ENCODE measurements at places on chromosomes 3 and 15.

DNA sequence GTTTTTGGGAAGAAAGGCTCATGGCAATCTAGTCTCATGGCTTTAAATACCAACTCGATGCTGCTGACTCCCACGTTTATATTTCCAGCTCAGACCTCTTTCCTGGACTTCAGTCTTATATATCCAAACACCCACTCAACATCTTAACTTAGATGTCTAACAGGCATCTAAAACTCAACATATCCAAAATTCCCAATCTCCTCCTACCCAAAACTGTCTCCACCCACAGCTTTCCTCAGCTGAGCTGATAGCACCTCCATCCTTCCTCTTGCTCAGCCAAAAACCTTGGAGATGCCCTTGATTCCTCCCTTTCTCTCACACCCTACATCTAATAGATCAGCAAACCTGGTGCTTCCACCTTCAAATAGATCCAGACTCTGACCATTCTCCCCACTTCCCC is 202.5 kb downstream of the TLE3 start:
- no peak for DNase-seq

DNA sequence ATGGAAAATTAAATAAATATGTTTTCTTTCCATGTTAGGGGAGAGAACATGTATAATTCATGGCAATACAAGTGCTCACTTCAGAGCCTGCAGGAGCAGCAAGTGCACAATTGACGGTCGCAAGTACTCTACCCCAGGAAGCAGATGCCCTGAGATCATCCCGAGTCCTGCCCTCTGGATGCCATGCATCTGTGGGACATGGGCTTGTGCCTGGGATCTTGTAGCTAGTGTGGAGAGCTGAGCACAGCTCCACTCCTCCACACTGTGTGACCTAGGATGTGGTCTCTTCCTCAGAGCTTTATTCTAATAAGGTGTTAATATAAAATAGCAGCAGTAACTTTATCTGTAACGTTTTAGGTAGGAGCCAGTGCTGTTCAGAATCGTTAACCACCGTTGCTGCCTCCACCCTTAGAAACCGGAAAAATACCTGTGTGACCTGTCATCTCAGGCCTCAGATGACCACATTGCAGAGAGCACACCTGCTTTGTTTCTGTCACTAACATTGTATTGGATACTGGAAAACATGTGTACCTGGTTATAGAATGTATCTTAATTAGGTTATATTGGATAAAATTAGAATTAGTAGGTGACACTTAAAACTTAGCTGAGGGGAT is 105.0 kb upstream of the GOLGA6L6 start:
- DNase-seq: no peak

- no peak for DNase-seq
Observed at GRCh38 chr3:52830535-52831258, at the start of gene ITIH4. ITIH4 (minus strand) TSS chr3:52830672; CDS start chr3:52830642, 30 bp downstream.

DNA sequence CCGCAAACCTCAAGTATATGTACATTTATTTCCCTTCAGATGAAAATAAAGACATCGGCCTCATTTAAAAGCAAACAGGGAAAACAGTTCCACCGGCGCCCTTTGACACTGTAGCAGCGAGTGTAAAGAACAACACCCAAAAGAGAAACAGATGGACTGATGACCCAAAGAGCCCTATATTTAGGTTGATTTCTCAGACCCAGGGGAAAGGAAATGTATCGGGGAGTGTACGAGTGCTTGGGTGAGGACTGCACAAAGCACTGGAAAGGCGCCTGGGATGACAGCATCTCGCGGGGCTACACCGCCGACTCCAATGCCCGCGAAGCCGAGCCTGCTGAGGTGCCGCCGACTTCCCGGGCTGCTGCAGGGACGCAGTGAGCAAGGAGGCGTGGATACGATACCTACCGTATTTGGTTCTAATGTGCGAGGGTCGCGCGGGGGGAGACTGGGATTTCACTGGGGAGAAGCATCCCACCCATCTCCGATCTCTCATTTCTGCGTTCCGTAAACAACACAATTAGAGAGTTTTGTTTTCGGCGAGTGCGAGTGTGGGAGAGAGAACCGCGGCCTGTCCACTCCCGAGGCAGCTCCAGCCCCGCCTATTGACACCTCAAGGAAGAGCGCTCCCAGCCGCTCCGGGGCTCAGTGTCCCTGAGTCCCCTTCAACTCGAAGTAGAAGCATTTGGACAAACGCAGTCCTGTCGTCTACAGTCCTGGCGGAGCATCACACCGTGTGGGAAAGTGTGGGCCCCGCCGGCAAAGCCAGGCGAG is 2.0 kb downstream of the MECOM start:
- no peak for DNase-seq

DNA sequence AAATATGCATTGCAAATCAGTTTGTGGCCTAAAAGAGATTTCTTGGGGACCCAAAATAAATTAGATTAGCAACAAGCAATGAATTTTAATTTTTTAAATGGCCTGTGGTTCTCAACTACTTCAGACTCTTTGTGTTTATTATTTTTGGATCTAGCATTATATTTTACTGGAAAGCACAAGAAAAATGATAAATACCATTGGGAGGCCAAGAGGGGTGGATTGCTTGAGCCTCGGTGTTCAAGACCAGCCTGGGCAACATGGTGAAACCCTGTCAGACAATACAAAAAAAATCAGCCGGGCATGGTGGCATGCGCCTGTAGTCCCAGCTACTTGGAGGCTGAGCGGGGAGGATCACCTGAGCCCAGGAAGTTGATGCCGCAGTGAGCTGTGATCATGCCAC is 13.6 kb downstream of the LACTB start:
- DNase-seq: no peak

- DNase-seq: no peak
Observed at GRCh38 chr15:52101542-52102323, 10.8 kb downstream of the BCL2L10 start.

DNA sequence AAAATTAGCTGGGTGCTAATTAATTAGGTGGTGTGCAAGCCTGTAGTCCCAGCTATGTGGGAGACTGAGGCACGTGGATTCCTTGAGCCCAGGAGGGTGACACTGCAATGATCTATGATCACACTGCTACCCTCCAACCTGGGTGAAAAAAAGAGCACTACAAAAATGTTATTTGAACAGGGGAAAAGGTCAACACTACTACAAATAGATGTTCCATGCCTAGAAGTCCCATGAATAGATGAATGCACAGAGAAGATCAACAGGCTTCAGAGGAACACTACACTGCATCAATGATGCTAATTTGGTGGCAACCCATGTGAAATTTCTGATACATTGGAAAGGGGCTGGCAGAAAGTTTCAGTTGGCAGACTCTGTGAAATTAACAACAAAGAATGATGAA is 105.4 kb upstream of the FHIT start:
- no peak for DNase-seq

- DNase-seq: peak; percentile 72
Observed at GRCh38 chr3:131402391-131403039, 20.9 kb downstream of the NUDT16 start.

- DNase-seq: no peak
Observed at GRCh38 chr15:88617031-88617722, 4.0 kb upstream of the AEN start.

GRCh38 chr3:40243056-40243455 is 66.5 kb upstream of the EIF1B start:
- no peak for DNase-seq

DNA sequence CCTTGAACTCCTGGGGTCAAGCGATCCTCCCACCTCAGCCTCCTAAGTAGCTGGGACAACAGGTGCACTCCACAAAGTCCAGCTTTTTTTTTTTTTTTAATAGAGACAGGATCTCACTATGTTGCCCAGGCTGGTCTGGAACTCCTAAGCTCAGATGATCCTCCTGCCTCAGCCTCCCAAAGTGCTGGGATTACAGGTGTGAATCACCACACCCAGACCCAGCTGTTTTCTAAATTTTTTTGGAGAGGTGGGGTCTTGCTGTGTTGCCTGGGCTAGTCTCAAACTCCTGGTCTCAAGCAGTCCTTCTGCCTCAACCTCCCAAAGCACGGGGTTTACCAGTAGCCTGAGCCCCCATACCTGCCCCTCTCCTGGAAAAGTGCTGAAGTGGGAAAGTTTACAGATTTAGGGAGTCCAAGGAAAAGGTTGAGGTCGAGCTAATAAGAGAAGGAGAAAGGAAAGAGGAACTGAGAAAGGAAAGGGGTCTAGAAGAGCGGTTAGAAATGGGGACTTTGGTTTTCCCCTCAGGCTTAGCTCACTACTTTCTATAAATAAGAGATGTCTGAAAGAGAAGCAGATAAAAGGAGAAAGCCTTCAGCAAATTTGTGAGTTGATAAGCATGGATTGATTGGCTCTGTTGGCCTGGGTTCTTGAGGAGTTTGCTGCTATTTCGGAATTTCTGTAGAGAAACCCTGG is 23.6 kb downstream of the UBE2E1 start:
- DNase-seq: no peak

DNA sequence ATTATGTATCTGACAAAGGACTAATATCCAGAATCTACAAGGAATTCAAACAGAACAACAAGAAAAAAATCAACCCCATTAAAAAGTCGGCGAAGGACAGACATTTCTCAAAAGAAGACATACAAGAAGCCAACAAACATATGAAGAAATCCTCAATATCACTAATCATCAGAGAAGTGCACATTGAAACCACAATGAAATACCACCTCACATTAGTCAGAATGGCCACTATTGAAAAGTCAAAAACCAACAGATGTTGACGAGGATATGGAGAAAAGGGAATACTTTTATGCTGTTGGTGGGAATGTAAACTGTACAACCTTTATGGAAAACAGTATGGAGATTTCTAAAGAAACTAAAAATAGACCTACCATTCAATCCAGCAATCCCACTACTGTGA is 233.1 kb upstream of the PLSCR5 start:
- DNase-seq: no peak

DNA sequence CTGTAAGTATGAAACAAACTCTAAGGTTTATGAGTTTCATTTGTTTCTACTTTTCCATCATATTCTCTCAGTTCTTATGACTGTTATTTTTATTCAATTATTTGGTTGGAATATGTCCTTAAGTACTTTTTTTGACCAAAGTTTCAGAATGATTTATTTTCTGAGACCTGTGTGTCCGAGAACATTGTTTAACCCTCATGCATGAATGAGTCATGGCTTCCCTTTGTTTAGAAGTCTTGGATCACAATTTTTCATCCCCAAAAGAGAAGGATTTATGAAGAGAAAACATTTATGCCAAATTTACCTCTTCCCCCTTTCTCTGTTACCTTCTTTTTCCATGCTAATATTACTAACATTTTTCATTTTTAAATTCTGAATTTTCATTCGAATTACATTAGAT is 518.0 kb upstream of the NR2F2 start:
- DNase-seq: peak; percentile 6

- peak; percentile 39 for DNase-seq
Observed at GRCh38 chr3:85576091-85576690, 617.4 kb downstream of the CADM2 start.

- DNase-seq: no peak
Observed at GRCh38 chr3:185420762-185421161, 57.8 kb downstream of the MAP3K13 start.

- DNase-seq: no peak
Observed at GRCh38 chr15:81394603-81395002, 20.6 kb upstream of the TMC3 start.

DNA sequence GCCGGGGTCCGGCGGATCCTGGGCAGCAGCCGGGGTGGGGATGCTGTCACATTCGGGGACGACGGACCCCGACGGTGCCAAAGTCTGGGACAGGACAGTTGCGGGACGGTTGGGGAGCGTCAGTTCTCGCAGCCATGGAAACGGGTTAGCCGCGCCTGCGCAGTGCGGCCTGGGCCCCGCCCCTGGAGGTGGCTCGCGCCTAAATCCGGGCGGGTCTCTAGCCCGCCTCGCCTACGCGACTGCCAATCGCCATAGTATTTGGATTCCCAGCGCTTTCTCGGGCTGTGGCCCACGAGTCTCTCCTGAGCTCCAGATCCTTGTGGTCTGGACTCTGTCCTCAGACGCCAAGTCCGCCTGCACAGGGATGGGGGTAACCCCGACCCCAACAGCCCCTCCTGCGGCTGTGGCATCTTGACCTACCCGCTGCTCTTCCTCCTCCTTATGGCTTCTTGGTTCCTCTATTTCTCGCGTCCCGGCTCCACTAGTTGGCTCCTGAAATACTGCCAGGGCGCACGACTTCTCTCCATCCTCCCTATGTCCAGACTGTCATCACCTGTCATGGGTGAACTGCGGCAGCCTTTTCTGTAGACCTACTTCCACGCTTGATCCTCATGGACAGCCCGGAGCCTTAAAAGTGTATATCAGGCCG is at the start of gene ZMYND10:
TSS of gene ZMYND10 (minus strand) at position 147 of the 649 bp plus-strand sequence. CDS start 153 bp downstream, outside the sequence.
- peak; percentile 39 for DNase-seq

Measured in fibroblast of skin of right quadriceps (primary cell).